ENCODE measurements at places on chromosomes 4 and X.

DNA sequence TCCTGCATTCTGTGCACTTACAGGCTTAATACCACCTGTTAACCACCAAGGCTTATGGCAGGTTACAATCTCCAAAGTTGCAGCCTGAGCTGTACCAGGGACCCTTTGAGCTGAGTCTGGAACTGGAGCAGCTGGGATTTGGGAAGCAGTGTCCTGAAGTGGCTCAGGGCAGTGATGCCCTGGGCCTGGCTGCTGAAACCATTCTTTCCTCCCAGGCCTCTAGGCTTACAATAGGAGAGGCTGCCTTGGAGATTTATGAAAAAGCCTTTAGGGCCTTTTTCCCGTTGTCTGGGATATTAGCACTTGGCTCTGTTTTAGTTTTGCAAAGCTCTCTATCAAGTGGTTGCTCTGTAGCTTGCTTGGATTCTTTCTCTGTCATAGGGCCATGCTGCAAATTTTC is 154.3 kb upstream of the CASK start:
- no peak for DNase-seq

DNA sequence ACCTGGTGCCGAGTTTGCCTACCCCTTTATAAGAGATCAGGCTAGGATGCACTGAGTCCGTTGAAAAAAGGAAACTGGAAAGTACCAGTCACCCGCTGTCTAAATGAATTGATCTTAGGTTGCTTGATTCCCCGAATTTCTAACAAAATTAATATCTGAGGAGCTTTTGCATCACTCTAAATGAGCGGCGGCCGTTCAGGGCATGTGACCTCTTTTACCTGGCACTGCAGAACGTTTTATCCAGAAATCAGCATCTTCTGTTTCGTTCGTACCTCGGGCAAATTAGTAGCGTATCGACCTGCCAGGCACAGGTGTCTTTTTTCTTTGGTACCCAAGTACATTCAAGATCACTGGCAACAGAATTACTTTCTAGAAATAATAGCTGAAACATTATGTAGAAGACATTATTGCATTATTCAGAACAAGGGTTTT is 876 bp downstream of the KLHL2 start:
- DNase-seq = no peak

GRCh38 chrX:36434522-36434921 is 515.0 kb downstream of the CFAP47 start:
- peak; percentile 14 for DNase-seq

DNA sequence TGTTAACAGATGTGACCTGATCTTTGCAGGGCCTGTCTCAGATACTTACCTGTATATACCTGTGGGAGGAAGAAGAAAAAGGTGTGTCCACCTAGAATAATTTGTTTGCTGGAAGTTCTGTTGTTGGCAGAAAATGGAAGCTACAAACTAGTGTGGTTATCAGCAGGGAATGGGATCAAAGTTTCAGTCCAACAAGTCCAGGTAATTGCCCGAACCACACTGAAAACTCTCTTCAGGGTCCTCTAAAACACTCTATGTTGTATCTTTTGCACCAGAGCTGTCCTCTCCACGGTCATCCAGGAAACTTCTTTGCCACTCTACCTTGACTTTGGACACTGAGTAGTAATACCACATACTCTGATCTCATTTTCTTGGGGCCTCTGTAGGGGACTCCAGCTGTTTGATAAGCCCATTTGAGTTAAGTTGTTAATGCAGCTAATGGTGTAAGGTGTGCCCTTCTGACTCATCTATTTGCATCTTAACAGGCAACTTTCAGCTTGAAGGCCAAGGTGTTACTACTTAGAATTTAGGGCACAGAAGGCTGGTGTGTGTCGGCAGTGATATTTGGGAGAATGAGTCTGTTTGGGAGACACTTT is 38.7 kb upstream of the GATB start:
- DNase-seq = no peak

DNA sequence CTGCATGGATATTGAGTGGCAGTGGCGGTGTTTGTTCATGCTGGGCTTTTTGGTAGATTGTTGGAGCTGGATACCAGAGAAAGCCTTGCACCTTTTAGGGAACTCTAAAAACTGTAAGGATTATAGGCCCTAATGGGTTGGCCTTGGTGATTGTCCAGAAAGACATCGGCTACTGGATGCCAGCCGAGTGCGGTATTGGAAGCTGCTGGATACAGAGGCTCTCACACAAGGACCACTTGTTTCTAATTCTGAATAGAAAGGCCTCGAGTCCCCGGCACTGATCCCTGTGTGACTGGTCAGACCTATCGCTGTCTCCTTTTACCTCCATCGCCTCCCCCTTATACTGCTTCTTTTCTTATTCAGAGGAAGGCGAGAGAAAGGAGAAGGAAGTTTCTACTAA is 27.3 kb upstream of the SCOC start:
- DNase-seq = no peak

DNA sequence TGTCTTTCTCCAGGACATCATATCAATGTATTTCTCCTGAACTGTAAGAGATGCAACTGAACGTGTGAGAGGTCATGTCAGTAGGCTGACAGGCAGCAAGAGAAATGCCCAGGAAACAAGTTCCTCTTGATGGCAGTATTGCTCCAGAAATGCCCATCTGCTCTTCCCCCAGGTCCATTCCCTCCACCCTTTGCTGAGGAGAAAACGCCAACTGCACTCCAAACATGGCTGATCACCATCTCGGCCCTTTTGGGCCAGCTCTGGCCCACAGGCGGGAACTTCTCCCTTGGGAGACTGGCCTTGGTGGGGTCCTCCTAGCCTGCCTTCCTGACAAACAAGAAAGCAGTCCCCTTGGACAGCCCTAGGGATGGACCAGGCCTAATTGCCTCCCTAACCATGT is 276.5 kb upstream of the AGTR2 start:
- DNase-seq = no peak

DNA sequence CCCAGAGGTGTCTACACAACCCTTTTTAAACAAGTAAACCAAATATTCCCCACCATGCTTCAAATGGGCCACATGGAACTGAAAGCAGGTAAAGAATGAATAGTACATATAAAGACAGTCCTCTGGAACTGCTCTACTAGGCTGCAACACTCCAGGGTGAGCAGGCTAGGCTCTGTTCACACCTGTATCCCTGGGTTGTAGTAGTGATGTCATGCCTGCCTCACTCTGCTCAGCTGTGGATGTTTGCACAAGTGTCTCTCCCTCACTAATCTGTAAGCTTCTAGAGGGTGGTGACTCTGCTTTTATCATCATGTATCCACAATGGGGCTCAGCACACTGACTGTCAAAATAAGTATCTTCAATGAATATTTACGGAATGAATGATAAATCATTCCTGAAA is 20.4 kb downstream of the LEF1 start:
- no peak for DNase-seq

DNA sequence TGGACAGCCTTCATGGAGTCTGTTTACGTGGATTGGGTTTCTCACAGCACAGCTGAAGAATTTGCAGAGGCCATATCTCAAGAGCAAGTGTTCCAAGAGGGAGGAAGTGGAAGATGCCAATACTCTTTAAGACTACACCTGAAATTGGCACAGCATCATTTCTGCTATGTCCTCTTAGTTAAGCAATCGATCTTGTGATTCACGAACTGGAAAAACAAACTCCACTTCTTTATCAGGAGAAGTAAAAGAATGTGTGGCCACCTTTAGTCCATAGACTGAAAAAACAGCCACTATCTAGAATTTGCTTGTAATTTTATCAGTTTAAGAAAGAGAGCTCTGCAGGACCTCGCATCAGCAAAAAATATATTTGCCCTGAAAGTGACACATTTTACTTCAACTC is 473.1 kb upstream of the ATOH1 start:
- DNase-seq = no peak

DNA sequence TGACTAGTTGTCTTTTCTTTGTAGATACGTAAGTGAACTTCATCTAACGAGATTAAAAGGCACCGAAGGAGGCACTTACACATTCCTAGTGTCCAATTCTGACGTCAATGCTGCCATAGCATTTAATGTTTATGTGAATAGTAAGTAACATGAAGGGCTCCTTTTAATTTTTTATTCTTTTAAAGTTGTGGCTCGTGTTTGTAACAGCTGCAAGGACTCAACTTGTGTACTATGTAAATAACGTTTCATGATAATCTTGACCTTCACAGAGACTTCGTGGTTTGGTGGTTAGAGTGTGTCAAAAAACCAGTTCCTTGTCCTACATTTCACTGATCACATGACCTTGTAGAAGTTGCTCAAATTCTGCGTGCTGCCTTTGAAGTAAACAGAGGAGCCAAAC is 51.6 kb downstream of the KIT start:
- peak; percentile 1 for DNase-seq

DNA sequence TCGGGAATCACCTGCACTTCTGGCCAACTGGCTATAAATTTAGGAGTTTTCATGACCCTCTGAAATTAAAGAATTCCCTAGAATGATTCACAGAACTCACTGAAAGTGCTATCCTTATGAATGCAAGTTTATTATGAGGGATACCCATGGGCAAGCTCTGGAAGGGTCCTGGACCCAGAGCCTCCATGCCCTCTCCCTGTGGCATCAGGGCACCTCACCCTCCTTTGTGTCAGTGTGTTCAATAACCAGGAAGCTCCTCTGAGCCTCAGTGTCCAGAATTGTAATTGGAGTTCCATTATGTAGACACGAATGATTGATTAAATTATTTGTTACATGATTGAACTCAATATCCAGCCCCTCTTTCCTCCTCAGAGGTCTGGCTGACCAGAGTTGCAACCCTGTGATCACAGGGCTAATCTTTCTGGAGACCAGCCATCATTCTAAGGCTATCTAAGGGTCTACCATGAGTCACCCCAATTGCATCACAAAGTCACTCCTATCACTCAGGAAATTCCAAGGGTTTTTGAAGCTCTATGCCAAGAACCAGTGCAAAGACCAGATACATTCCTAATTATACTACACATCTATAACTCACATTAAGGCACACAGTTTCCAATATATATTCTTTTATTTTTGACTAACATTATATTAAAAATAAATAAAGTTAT is 8.9 kb downstream of the ANXA3 start:
- peak; percentile 96 for DNase-seq

All from amniotic epithelial cell (primary cell).